ENCODE measurements at places on chromosomes 6 and 20. TPM values are rescaled to one million over a fixed set of nuclear protein-coding genes. Genes with fewer than 3 reads are reported as not detected.

Gene POM121L2
- total RNA-seq, result not detected

Gene VPS16
- total RNA-seq, result 51.6 TPM

Gene MYH7B
- 0.17 TPM for total RNA-seq

DNA sequence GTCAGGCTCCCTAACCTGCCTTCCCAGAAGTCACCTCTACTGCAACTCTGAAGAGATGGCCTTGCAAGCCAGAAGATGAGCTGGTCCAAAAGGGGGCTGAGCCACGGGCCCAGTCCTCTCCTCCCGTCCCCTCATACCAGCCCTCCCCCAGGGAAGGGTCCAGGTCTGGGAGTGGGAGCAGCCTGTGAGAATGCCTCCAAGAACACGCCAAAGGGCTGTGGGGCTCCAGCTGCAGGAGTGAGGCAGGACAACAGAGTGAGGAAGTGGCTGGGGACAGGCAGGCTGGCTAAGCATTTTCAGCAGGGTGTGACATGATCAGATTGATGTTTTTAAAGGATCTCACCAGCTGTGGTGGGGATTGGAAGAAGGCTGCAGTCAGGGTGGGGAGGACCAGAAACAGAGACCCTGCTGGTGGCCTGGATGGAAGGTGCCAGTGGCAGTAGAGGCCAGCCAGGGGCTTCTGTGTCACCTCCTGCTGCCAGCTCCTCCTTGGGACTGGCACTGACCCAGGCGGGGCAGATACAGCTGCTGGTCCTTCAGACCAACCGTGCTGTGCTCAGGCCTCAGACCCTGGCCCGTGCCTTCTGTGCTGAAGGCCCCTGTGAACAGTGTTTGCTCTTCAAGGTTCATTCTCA is 257.6 kb downstream of the NRN1 start:
- DNase-seq, result no peak

DNA sequence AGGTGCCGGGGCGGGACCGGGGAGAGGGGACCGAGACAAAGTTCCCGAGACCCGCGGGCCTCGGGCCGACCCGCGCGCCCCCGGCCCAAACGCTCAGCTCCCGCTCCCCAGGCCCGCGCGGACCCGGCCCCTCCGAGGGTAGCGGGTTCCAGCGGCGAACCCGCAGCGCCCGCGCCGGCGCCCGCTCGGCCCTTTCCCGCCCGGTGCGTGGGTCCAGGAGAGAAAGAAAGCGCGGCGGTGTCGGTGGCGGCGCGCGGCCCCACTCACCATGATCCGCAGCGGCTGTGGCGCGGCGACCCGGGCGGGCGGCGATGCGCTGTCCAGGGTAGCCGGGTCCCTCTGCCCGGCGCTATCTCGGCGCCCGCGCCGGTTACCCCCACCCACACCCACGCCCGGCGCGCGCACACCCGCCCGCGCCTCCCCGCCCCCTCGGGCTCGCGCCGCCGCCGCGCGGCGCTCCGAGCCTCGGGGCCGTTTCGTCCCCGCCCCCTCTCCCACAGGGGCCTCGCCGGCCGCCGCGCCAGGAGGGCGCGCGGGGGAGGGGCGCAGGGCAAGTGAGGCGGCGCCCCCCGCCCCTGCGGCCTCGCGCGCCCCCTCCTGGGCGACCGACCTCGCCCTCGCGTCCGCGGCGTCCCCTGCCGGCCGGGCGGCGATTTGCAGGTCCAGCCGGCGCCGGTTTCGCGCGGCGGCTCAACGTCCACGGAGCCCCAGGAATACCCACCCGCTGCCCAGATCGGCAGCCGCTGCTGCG is at the start of gene ELOVL2:
Gene ELOVL2, minus strand, starts transcription at position 345 of the 751 bp plus-strand sequence. Its CDS starts 75 bp downstream, at position 270.
- peak; percentile 59 for DNase-seq

DNA sequence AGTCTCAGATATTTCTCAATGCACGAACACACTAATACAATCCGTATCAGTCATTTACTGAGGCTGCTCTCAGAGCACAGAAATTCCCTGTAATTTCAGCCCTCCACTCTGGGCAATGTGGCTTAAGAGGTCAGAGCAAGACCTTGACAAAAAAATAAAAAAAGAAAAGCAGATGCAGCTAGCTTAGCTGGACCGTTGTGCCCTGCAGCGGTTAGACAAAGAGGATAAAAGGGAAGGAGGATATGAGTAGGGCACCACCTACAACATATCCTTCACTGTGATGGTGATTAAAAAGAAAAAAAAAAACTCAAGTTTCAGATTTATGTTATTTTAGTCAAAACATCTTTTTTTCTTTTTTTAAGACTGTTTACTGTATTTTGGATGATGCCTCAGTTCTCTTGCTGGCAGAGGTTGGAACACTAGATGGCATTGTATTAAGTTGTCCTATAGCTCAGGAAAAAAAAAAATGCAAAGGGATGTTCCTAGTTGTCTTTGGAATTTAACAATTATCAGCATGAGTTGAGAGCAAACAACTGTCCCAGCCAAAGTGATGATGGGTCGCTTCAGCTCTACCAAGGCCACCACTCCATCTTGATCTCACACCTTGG is 59.9 kb downstream of the ANKEF1 start:
- no peak for DNase-seq

DNA sequence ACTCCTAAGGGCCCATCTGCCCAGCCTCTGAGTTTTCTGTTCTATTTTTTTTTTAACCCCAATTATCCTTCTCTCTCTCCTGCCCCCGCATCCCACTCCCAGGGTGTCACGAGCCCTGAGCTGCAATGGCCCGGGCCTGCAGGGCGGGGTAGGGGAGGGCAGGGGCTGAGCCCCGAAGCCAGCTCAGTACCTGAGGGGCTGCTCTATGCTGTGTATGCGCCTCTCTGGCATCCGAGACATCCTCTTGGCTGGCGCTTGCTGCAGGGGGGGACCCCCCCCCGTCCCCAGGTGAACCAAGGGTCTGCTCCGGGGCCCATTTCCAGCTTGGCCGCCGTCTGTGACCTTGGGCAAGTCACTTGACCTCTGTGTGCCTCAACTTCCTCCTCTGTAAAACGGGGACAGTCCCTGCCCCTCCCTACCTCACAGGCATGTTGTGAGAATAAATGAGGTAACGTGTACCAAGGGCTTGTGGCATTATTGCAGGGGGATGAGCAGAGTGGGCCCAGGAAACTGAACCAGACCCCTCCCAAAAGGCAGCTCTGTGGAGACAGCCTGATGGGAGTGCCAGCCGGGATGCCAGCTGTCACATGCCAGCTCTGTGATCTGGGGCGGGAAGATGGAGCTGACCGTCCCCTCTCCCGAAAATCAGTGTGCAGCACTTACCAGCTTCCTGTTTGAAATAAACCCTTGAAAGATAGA is 13.0 kb upstream of the MYL9 start:
- DNase-seq, result no peak

- DNase-seq, result peak; percentile 49
Measured at GRCh38 chr6:47308552-47309290, 984 bp downstream of the TNFRSF21 start.

GRCh38 chr6:146651482-146651863 is 52.7 kb downstream of the ADGB start:
- DNase-seq, result no peak
